A172 (cell line): ENCODE measurements at places on chromosomes 2 and 18. TPM values are rescaled to one million over a fixed set of nuclear protein-coding genes. Genes with fewer than 3 reads are reported as not detected.

DNA sequence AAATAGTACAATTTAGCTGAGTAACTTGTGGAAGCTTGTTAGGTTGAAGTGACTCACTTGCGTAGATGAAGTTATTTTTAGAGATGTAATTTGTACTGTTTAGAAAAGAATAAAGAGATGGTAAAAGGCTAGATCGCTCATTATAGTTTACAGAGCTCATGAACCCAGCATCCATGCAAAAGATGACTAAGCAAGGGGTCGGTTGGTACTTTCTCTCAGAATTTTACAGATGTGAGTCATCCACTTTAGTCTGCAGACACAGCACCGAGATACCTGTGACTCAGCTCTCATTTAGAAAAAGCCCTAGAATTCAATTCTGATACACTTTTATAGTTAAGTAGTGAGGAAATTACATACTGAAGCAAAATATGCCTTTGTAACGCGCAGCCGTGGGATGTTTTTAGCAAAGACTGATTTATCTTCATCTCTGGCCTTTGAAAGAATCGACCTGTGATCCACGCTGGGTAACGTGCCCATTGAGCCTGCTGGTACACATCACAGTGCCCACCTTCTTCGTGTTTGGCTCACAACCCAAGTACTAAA, 116.5 kb upstream of the FOSL2 start:
- DNase-seq = peak; percentile 100

- no peak for DNase-seq
Observed at GRCh38 chr18:68985172-68985820, 187.4 kb downstream of the CCDC102B start.

The ALPI gene
- not detected in 2 replicates for total RNA-seq

DNA sequence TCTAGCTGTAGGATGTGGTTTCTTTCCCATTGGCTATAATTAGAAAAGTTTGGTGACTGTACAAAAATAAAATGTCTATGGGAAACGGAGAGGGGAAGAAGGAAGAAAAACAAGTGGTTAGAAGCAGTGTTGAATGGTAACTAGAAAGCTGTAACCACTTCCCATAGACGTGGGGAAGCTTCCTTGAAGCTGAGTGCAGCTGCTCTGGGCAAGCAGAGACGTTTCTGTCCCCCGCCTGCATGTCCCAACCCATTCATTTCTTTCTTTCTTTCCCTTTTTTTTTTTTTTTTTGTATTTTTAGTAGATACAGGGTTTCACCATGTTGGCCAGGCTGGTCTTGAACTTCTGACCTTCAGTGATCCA, 367.8 kb upstream of the HS6ST1 start:
- no peak for DNase-seq

The PAX8 gene
- 1.4 and 1.8 TPM in 2 replicates for total RNA-seq

- no peak for DNase-seq
Observed at GRCh38 chr2:54420524-54421172, 35.5 kb upstream of the SPTBN1 start.
